ENCODE measurements at places on chromosomes 12 and 14.
A peak's percentile ranks its signal among the peaks of the same experiment; 100 is the strongest.

DNA sequence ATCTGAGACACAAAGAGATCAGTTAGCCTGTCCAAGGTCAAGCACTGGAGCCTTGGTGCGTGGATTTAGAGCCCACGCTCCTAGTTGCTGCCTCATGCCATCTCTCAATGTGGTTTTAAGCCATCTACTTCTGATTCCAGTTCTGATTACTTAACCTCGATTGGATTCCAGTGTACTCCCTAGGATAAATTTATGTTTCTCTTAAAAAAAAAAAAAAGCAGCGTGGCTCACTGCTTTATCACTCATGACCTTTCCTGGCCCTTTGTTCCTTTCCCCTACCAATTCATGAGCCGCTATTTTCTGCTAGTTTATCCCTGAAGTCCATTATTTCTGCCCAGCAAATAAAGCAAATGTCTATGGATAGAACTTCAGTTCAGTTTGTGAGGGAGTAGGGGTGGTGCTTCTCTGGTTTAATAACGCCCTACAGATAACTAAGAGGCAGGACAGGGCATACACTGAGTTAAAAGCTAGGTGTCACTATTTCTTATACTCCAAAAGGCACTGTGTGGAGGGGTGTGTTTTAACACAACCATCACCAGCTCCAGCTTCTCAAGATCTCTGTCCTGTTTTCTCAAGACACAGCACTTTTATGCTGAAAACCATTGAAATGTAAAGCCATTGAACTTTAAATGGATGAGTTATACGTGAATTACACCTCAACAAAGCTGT is 9.8 kb upstream of the PARP11 start:
- DNase-seq, result no peak

- DNase-seq, result no peak
These were observed 131.3 kb downstream of the SLC25A47 start for GRCh38 chr14:100454437-100454836.

DNA sequence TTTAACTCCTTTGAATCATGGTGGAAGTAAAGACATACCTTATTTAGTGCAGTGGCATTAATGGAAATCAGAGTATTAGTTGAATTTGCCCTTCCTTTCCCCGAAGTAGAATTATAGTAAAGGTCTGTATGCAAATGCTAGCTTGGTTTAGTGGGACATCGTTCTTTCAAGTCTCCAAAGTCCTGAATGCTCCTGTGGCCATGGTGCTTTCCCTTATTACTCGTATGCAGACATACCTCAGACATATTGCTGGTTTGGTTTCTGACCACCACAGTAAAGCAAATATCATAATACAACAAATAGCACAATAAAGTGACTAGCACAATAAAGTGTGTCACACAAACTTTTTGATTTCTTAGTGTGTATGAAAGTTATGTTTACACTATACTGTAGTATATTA is 52.3 kb downstream of the MNAT1 start:
- no peak for DNase-seq

DNA sequence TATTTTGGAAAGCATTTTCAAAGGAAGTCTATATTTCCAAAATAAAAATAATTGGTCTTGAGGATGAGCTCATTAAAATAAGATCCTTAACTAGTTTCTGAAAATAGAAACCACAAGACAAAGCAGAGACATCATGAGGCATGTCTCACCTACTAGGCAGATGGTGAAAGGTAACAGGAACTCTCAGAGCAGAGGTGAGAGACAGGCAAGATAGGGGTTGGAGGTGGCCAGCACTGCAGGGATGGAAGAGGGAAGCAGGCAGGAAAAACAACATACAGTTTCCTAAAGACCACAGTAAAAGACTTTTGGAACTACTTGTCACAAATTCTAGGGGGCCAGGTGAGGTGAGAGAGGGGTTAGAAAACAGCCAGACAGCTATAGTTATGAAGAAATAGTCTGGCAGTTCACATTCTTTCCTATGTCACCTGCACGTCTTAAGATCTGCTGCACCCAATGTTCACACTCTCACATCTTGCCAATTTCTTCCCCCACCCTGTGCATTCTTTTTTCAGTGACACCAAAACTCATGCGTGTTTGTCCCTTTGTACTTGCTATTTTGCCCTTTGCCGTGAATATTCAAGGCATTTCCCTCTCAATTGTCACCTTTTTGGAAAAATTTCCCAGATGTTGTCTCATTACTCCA is 341.7 kb upstream of the KITLG start:
- no peak for DNase-seq

DNA sequence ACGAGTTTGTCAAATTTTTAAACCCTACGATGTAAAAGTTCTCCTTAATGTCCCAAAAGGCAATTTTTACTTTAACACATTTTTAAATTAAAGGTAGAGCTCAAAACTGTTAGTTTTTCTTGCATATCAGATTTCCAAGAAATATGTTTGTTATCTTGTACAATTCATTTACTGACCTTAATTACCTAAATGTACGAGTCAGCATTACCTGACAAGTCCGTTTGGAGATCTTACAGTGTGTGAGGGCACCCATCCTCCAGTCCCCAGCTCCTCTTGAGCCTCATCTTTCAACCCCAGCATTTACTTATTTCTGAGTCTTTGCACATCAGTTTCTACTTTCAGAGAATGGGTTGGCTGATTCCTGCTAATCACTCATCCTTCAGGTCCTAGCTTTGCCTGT is 23.7 kb downstream of the PPM1H start:
- DNase-seq, result no peak

DNA sequence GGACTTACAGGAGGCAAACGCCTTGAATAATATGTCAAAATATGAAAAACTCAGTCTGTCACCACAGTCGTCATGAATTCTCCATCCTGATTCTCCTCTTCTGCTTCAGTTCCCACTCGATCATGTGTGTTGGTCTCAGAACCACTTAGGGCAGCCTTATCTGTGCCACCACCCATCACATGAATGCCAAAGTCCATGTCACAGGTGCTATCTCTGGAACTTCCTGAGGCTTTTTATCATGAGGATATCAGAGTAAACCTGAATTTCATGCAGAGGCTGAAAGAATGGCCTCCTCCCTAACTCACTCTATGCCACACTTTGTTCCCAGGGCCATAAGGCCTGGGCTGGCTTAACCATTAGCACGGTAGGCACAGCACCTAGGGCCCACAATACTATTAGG is 28.8 kb upstream of the MAP3K9 start:
- DNase-seq, result no peak

DNA sequence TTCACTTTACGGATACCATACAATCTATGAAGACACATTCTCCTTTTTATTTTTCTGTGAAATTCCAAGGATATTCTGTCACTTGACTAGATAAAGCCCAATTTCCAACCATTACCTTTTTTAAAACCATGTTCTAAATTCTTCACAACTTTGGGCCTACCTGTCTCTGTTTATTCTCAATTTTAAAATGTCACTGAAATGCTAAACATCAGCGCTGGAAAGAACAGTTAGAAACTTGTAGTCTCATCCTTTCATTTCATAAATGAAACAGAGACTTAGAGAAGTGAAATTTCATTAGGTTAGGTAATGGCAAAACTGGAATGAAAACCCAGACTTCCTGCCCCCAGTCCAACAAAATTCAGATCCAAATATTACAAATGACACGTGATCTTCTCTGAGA is 396.2 kb downstream of the CCDC91 start:
- no peak for DNase-seq

DNA sequence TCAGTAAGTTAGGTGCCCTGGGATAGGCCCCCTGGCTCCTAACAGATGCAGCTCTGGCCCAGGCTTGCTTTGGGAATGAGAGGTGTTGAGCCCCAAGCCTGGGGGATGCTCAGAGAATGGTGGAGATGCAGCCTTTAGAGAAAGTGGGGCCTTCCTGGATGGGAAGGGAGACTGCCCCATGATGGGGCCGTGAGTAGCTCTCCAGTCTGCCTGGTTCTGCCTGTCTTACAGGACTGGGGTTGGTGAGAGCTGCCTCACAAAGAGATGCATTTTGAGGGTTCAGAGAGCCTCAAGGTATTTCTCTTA is 523 bp upstream of the VRTN start:
- no peak for DNase-seq

- DNase-seq, result no peak
These were observed 102.9 kb upstream of the RFLNA start for GRCh38 chr12:124191966-124192365.

DNA sequence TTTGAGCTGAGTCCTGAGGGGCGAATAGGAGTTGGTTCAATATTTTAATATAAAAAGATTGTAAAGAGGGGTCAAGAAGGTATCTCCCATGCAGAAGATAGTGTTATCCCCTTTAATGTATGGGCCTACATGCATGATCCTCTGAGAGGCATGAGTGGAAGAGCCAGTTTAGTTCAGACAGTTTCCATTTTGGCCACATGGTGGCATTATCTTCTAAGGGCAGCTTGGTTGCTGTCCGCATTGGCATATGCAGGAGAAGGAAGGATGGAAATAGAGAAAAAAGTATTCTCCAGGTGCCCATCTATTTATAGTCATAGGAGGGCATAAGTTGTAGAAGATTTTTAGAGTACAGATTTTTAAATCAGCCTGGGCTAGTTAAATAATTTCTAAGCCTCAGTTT is 5.4 kb downstream of the SAMD4A start:
- DNase-seq, result no peak

DNA sequence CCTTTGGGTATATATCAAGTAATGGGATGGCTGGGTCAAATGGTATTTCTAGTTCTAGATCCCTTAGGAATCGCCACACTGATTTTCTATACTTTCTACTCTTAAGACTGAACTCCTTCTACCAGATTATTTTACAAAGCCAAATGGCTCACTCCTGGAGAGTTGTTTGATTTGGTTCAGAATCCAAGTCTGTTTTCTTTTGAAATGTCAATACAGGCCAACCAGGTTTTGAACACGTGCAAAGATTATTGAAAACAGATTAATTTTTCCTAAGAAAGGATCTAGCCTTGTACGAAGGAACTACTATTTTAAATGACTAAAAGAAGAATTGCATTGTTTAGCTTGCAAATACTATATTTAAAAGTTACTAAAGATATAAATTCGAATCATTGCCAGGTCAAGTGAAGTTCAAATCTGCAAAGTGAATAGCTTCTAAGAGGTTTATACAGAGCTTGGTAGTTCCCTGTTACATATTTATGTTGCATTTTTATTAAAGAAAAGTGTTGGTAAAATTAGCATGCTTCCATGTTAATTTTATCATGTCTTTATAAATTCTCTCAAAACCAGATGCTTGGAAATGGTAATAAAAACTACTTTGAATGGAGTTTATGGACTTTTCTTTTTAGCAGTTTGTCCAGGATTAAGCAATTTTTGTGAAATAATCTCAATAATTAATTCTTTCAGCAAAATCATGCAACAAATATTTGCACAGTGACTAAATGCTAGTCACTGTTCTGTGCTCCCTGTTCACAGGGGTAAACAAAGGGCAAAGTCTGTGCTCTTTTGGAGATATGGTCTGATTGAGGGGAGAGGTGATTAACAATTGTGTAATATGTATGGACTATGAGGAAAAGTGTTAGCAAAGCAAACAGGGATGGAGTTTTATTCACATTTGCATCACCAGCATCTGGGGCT is 38.9 kb downstream of the GPR65 start:
- DNase-seq, result no peak

DNA sequence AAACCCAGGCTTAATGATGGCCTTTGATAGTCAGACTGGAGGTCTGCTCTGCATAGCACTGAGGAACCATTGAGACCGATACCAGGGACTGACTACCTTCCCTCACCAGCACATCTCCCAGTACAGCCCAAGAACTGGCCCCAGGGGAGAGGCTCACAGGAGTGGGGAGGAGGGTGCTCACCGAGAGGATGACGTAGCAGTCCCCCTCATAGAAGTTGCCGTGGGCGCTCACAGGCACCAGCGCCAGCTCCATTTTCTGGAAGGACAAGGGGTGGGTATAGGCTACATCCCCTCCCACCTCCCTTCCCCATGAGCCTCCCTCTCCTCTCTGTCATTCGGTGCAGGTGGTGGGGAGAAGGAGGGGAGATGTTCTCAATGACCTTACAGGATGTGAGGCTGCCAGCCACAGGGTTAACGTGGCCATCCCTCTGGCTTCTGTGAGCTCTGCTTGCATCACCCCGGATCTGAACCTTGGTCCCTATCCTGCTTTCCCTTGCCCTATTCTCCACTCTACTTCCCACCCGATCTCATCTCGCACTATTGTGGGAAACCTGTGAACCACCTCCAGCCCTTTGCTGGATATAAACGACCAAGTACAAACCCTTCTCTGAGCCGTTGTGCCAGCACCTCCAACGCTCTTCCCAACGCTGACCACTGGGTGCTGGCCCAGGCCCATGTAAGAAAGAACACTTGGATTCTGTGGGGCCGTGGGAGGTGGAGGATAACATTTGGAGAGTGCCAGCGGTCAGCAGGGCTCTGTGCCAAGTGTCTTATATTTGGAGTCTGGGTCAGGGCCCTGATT is 4.4 kb downstream of the AVIL start:
- DNase-seq, result no peak

- no peak for DNase-seq
These were observed 1458.9 kb upstream of the FLRT2 start for GRCh38 chr14:84071061-84071460.

GRCh38 chr14:51852541-51852940 is 7.9 kb upstream of the GNG2 start:
- DNase-seq, result no peak

- peak; percentile 82 for DNase-seq
These were observed 17.7 kb downstream of the RIN3 start for GRCh38 chr14:92531106-92531873.

DNA sequence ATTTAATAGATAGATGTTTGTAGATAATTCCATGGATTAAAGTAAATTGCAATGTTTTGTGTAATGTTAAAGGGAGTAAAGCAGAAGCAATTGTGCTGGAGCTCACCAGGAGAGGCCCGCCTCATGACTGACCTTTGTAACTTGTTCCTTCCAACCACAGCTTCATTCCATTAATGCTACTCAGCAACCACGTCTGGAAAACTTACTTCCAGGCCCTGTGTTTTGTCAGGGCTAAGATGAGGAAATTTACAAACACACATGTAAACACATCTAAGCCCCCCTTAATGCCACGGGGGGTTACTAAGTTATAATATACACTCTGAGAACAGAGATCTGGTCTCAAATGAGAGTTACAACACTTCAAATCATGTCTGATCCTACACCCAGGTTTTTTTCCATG is 12.4 kb downstream of the LUM start:
- no peak for DNase-seq

DNA sequence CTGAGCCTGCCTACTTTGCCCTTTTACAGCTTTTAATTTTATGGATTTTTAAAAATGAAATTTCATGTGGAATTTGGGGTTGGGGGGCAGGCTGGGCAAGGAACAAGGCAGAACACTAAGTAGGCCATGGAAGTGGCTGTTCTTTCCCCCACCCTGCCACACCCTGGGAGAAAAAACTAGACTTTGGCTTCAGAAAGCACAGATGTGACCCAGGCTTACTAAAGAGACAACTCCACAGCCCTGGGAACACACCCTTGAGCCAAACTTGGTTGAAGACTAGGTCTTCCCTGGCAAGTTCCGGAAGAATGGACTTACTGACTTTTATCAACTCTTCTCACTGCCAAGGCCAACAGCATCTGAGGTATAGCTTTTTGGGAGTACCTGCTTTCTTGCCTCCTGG is 40.3 kb downstream of the BAZ2A start:
- no peak for DNase-seq

GRCh38 chr12:93100610-93101009 is 171.5 kb upstream of the EEA1 start:
- DNase-seq, result no peak

- no peak for DNase-seq
These were observed 140.5 kb downstream of the ADGRD1 start for GRCh38 chr12:131093971-131094830.
